ENCODE measurements at places on chromosomes 7 and 10. TPM values are rescaled to one million over a fixed set of nuclear protein-coding genes. Genes with fewer than 3 reads are reported as not detected.

DNA sequence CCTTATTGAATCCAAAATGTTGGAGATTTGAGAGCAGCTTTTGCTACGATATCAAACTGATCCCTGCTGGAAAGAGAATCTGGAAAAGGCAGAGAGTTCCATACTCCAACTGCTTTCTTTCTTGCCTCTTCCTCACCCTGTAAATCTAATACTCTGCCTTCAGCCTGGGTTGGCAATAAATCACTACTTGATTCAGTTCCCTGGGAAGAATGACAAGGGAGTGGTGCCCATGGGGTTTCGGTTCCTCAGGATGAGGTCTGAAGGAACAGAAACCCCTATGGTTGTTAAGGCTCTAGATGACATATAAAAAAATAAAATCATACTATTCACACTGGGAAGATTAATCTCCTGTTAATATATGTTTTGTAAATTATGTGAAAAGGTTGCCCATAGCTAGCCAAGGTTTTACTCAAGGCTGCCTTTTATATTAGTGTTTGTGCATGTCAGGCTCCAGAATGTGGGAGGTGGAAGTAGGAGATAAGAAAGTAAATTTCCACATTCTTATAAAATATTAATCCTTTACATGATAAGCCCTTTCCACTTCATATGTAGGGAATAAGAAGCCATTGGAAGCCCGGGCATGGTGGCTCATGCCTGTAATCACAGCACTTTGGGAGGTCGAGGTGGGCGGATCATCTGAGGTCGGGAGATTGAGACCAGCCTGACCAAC lies 106.2 kb upstream of the CACNA2D1 start:
- DNase-seq = no peak

DNA sequence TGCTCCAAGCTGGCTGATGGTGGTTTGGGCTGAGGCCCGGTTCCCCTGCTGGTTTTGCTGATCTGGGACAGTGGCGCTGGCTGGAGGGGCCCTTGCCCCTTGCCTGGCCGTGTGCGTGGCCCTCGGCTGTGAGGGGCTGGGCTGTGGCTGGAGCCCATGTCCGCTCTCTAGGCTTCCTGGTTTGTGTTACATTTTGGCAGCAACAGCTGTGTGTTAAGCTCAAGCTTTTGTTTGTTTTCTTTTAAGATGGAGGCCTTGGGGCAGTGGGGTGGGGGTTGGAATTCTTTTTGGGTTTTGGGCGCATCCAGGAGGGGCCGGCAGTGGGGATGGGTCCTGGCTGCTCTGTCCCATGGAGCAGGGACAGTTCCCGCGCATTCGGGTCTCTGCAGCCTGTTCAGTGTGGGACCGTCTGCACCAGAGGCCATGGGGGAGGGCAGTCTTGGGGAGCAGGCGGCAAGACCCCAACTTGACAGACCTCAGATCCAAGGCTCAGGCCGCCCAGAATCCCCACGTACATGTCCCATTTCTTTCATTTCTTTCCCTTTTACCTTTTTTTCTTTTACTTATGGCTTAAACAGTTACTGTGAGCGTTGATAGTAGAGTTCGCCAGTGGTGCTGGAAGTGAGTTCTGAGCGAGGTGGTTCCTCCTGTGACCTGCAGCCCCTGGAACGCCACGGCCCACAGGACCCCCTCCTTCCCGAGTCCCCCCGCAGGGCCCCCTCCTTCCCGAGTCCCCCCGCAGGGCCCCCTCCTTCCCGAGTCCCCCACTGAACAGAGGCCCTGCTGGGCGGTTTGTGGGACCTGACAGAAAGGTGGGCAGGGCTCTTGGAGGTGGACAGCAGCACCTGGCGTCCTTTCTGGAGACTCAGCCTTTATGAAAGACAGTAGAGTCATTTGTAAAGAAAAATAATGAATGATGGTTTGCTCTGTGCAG lies 75.3 kb downstream of the INPP5A start:
- peak; percentile 36 for DNase-seq

DNA sequence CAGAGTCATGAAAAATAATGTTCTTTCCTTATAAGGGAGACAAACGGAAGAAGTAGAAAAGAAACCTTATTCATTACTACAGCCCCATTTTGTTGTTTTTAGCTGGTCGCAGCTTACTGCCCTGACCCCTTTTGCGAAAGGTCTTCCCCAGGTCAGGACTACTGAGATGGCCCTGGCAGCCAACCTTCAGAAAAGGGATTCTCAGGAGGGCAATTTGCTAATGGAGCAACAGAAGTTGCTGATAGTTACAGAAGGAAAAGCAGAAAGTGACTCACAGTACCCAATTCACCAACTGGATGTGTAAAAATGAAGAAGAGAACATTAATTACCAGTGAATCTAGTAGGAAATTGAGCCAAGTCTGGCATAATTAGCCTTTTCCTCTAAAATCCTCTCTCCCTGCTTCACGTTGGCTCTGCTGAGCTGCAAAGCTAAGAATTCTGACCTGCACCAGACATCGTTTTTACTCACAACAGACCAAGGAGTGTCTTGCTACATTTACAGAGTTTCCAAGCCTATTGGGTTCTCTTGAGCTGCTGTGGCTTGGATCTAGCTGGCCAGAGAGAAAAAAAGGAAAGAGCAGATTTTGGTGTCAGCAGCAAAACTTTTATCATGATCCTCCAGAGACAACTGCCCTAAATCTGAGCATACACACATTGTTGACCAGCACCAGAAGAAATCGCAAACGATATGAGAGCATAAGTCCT lies 499.9 kb upstream of the FZD8 start:
- no peak for DNase-seq

- DNase-seq = no peak
These were observed 170.5 kb downstream of the RAB11FIP2 start for GRCh38 chr10:117876210-117876609.

- peak; percentile 88 for DNase-seq
These were observed 3.8 kb upstream of the ANTXRL start for GRCh38 chr10:46282842-46283574.

DNA sequence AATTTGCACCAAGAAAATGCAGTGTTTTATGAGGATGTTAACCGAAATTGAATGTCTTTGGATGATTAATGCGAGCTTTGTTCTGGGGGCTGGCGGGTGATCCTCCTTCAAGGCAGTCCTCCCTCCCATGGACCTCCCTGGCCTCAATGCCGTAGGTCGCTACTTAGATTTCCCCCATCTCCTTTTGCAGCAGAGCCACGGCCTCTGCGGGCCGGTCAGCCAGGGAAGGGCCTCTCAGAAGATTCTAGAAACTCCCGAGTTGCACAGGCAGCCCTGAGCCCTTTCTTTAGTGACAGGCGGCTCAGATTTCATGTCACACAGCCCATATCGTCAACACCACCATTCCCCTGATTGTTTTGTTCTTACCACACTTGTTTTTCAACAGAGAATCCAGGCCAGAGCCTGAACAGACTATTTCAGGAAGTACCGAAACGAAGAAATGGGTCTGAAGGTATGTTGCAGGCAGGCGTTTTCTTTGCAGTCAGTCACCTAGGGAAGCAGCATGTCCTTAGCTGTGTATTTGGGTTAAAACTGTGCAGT lies 88.2 kb upstream of the SH2B2 start:
- DNase-seq = no peak

- DNase-seq = no peak
These were observed 1158.0 kb upstream of the C7orf33 start for GRCh38 chr7:147432576-147432975.

GRCh38 chr7:129523924-129524323 lies 21.6 kb downstream of the SMKR1 start:
- DNase-seq = no peak

The GPR15LG gene
- not detected for polyA plus RNA-seq

The TMEM106B gene
- polyA plus RNA-seq = 76.4 TPM

The FERD3L gene
- polyA plus RNA-seq = 2.0 TPM

The ELOVL3 gene
- polyA plus RNA-seq = 0.42 TPM

All from spinal cord (tissue), 10 donors.